ENCODE measurements at places on chromosomes 7 and 10. TPM values are rescaled to one million over a fixed set of nuclear protein-coding genes. Genes with fewer than 3 reads are reported as not detected.

Gene ARL5B
- 4.1 TPM for total RNA-seq

DNA sequence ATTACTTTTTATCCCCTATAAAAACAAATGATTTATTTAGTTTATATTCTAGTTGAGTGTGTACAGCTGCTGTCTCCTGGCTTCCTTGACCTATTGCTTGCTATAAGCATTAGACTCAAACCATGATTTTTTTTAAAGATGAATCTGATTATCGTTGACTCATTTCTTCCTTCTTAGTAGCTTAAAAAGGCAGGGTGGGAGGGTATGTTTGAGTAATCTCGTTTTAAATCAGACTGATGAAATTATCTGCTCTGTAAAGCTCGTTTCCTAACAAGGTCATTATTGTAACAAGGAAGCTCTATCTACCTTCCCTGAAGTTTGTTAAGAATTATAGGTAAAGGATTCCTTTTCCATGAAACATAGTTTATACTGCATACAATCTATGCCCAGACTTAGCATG lies 276.3 kb upstream of the KCND2 start:
- no peak for DNase-seq
- H3K4me1 ChIP-seq = no peaks in the 10 kb centered on the region
- no peak overlapping the region for H3K27ac ChIP-seq
- no peaks in the 10 kb centered on the region for H3K27me3 ChIP-seq

- DNase-seq = no peak
- no peaks in the 10 kb centered on the region for H3K36me3 ChIP-seq
- no peak overlapping the region for H3K27ac ChIP-seq
- no peak overlapping the region for H3K4me3 ChIP-seq
- no peaks in the 10 kb centered on the region for H3K27me3 ChIP-seq
These were observed 11.2 kb downstream of the RHOBTB1 start for GRCh38 chr10:60932756-60933155.

Gene ACHE
- total RNA-seq = not detected

DNA sequence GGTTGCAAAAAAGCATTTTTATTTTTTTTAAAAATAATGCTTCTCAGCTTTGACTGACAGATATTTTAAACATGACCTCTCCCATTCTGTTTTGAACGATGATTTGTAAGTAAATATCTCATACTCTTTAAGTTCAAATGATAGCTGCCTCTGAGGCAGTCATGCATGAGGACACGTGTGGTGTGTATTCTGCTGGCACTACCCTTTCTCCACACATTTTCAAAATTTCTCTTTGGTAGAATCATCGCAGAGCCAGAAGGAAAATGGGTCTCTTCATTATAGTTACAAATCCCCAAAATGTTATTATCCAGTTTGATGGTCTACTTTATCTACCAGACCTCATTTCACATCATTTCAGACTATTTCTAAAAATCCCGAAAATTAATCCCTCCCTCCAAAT lies 55.1 kb downstream of the FZD1 start:
- DNase-seq = no peak
- H3K27ac ChIP-seq = no peak overlapping the region
- H3K4me3 ChIP-seq = no peak overlapping the region
- H3K4me1 ChIP-seq = no peaks in the 10 kb centered on the region

Gene AGAP9
- 10.6 TPM for total RNA-seq

Data from stomach (tissue), 19 donors.